ENCODE measurements at places on chromosomes 7 and 10.

- DNase-seq, result peak; percentile 55
These were observed 150.5 kb upstream of the VKORC1L1 start for GRCh38 chr7:65722361-65722792.

- DNase-seq, result no peak
These were observed 125.6 kb upstream of the TBX20 start for GRCh38 chr7:35379481-35379880.

DNA sequence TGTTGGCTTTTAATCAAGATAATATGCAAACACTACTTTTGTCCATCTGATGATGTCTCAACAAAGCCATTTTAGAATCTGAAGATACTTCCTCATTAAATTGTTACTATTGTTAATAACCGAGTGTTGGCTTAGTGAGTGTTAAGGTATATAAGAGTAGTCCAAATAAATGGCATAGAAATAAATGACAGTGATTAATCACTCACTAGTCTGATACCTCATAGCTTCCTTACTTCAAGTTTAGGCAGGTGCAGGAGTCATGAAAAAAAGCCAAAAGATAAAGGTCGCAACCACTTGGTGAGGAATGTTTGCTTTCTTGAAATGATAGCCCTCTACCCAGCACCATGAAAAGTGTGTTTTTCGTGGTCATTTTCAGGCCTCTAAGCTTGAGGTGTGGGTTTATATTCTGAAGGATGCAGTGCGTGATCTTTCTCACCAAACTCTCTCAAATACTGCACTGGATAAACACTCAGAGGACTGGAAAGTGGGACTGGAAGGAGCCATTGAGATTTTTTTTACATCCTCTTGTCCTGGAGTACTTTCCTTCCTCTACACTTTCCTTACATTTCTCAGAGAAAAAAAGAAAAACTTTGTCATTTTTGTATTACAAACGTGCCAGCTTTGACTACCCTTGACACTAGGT lies 138.1 kb downstream of the KIAA1217 start:
- no peak for DNase-seq

GRCh38 chr7:75945297-75946168 lies 30.6 kb downstream of the POR start:
- DNase-seq, result peak; percentile 87

GRCh38 chr7:1532456-1533254 lies 2.2 kb downstream of the MAFK start:
- DNase-seq, result peak; percentile 95

DNA sequence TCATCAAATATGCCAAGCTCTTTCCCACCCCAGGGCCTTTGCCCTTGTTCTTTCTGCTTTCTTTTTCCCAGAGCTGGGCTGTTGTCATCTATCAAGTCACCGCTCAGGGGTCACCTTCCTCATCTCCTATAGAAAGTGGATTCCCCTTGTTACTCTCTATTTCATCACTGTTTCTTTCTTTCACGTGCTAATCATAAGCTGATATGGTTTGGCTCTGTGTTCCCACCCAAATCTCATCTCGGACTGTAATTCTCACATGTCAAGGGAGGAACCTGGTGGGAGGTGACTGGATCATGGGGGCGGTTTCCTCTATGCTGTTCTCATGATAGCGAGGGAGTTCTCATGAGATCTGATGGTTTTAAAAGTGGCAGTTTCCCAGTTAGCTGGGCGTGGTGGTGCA lies 17.0 kb upstream of the TIAL1 start:
- no peak for DNase-seq

GRCh38 chr7:158409120-158409519 lies 178.5 kb downstream of the PTPRN2 start:
- DNase-seq, result no peak

DNA sequence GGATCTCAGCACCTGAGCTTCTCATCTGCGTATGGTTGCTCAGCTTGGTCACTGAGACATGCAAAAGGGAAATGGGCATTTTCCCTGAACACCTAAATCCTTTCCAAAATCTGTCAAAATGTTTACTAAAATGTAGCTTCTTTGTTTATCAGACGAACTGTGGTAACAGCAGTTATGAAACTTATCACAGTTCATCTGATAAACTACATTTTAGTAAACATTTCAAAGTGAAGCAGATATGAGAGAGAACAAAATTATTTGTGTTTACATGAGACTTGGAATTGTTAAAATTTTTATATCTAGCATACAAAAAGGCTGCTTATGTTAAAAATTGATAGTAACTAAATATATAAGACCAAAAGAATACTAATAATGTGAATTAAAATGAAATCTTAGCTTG lies 573.4 kb upstream of the C7orf33 start:
- no peak for DNase-seq

DNA sequence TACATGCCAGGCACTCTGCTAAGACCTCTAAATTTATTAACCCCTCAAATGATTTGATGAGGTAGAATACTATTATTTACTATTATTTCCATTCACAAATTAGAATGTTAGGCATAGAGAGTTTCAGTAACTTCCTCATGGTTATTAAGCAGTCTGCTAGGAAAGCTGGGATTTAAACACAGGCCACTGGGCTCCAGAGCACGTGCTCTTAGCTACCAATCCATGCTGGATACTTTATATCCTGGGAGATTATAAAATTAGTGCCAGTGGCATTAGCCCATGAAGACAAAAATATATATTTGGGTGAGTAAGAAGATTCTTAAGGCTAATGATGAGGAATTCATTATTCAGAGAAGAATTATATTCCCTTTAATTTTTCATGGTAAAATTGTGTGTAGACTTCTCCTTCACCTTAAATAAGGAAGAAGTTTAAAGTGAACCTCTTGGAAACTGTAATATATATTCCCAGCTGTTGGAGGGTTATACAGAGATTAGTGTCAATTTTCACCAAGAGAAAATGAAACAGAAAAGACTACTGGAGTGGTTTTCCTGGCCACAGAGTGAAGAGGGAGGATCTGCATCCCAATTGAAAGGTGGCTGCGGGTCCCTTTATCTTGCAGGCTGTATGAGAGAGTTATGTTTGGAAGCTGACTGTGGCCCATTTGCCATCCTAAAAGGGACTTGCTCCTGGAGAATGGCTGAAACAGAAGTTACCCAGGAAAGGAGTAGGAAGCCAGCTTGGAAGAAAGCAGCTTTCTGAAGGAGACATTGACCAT lies 334.3 kb upstream of the TEX47 start:
- no peak for DNase-seq

- DNase-seq, result peak; percentile 27
These were observed 3.2 kb downstream of the SFMBT2 start for GRCh38 chr10:7407368-7408290.

- DNase-seq, result no peak
These were observed 2.1 kb downstream of the CPED1 start for GRCh38 chr7:120990468-120991118.

- DNase-seq, result no peak
These were observed 428.8 kb downstream of the KCNMA1 start for GRCh38 chr10:77208684-77209256.

DNA sequence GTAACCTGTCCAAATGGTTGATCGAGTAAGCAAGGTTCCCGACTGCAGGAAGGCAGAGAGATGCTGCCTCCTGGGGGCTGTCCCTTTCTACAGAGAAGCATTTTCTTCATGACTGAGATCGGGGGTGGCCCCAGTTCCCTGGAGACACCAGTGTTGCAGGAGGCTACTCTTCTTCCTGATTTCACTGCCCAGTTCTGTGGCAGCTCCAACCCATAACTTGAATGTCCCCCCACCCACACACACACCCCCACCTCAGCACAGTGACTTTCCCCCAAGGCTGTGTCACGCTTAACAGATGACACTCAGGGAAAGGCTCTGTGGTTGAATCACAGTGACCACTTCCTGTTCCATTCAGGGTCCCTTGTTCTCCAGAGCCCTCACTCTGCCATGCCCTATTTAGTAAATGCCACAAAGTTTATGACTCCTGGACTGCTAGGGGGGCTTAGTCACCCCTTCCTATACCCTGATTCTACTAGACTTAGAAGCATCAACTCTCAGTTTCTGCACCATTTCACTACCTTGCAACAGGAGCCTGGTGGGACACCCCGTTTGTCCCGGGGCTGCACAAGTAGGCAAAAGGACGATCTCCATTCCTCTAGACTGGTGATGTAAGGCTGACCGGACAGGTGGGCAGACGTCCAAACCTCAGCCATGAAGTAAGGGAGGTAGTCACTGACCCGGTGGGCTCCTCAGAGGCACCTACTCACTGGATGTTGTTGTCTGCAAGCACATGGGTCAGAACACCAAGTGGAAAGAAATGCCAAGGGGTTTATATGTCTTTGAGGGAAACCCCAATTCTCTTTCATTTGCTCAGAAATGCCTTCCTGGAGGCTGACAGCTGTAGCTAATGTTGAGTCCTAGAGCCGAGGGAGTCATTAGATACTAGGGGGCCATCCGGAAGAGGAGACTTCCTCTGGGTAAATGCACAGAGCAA lies 31.3 kb upstream of the SMC3 start:
- DNase-seq, result peak; percentile 97

DNA sequence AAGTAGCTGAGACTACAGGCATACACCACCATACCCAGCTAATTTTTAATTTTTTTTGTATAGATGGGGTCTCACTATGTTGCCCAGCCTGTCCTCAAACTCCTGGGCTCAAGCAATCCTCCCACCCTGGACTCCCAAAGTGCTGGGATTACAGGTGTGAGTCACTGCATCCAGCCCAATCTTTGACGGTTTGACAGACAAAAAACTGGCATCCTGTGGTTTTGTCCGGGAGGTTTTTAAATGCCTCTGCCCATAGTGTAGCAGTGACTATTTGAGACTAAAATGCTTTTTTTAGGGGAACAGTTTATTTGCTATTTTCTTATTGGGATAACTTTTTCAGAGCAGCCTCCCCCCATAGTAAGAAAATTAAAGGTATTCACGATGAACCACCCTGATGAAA lies 523.7 kb upstream of the GALNT17 start:
- no peak for DNase-seq
